ENCODE measurements at places on chromosomes 5 and 9.

GRCh38 chr9:79507801-79508200 lies 64.0 kb upstream of the TLE4 start:
- no peak for DNase-seq
- H3K27me3 ChIP-seq: no peaks in the 10 kb centered on the region
- no peaks in the 10 kb centered on the region for H3K4me1 ChIP-seq
- H3K4me3 ChIP-seq: no peak overlapping the region
- no peak overlapping the region for H3K27ac ChIP-seq

- H3K4me3 ChIP-seq: no peak overlapping the region
- no peak overlapping the region for H3K27ac ChIP-seq
- no peaks in the 10 kb centered on the region for H3K4me1 ChIP-seq
- DNase-seq: no peak
- no peaks in the 10 kb centered on the region for H3K36me3 ChIP-seq
Measured at GRCh38 chr5:2729189-2729588, 22.3 kb downstream of the IRX2 start.

GRCh38 chr5:73783828-73784227 lies 157.8 kb downstream of the ARHGEF28 start:
- H3K36me3 ChIP-seq: no peaks in the 10 kb centered on the region
- H3K27me3 ChIP-seq: no peaks in the 10 kb centered on the region
- DNase-seq: no peak

DNA sequence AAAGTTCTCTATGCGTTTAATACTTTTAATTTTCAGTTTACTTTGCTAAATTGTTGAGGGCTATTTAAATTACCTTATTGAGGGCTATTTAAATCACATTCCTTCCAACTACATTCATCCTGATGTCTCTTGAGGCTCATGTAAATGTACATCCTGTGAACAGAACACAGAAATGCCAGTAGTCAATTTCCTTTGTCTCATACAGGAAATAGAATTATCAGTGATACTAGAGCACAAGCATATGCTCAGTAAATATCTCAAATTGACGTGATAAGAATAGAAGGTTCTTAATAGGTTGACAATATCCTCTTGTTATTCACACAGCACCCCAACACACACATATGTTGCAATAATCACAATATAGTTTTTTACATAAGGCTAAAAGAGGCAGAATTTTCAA lies 449.0 kb downstream of the CYLC2 start:
- no peak overlapping the region for H3K27ac ChIP-seq
- H3K4me3 ChIP-seq: no peak overlapping the region
- no peaks in the 10 kb centered on the region for H3K36me3 ChIP-seq

All from colonic mucosa (tissue), 4 donors.